A549 treated with RU486 at 1 μM for 4 hours (cell line): ENCODE measurements at places on chromosomes 16 and 17. TPM values are rescaled to one million over a fixed set of nuclear protein-coding genes. Genes with fewer than 3 reads are reported as not detected.

The VAT1L gene
- 0.03 TPM in 1 of 5 replicates, not detected in the others for total RNA-seq

The SENP3 gene
- total RNA-seq, result 93.8 to 107 TPM (median 95.9 TPM) in 5 replicates

The ABCA3 gene
- total RNA-seq, result 13.6 to 20.1 TPM (median 17.0 TPM) in 5 replicates

The FBXO39 gene
- total RNA-seq, result not detected in 5 replicates

The MFSD11 gene
- total RNA-seq, result 19.7 to 23.5 TPM (median 22.5 TPM) in 5 replicates

The NR1D1 gene
- total RNA-seq, result 9.3 to 12.8 TPM (median 11.5 TPM) in 5 replicates

The ALOX15 gene
- total RNA-seq, result 0.10 to 0.12 TPM in 2 of 5 replicates, not detected in the others

The EFCAB13 gene
- total RNA-seq, result 0.72 to 2.9 TPM (median 1.9 TPM) in 5 replicates

The TBC1D28 gene
- total RNA-seq, result not detected in 5 replicates

The TAOK1 gene
- total RNA-seq, result 8.2 to 23.9 TPM (median 22.7 TPM) in 5 replicates

The C16orf74 gene
- total RNA-seq, result 11.4 to 18.6 TPM (median 16.7 TPM) in 5 replicates

The TUBG1 gene
- total RNA-seq, result 139 to 156 TPM (median 151 TPM) in 5 replicates

The MYO15A gene
- 0.30 to 0.63 TPM (median 0.42 TPM) in 5 replicates for total RNA-seq

The DNAAF1 gene
- total RNA-seq, result 0.17 to 0.50 TPM (median 0.35 TPM) in 5 replicates

The DNAI2 gene
- total RNA-seq, result 0.09 TPM in 1 of 5 replicates, not detected in the others

The NPIPA3 gene
- 0.91 to 2.0 TPM (median 1.4 TPM) in 5 replicates for total RNA-seq

The TGFB1I1 gene
- total RNA-seq, result 36.6 to 57.9 TPM (median 44.1 TPM) in 5 replicates

The ZACN gene
- 0.07 to 0.51 TPM (median 0.27 TPM) in 5 replicates for total RNA-seq

The GALR2 gene
- 0.87 to 1.8 TPM (median 1.4 TPM) in 5 replicates for total RNA-seq

The RSKR gene
- total RNA-seq, result 2.2 to 4.9 TPM (median 4.2 TPM) in 5 replicates

The BCAR1 gene
- total RNA-seq, result 58.6 to 101 TPM (median 86.6 TPM) in 5 replicates

The ERCC4 gene
- total RNA-seq, result 3.4 to 8.7 TPM (median 6.5 TPM) in 5 replicates

The CAPNS2 gene
- total RNA-seq, result not detected in 5 replicates

The CACNB1 gene
- total RNA-seq, result 4.5 to 5.5 TPM (median 5.2 TPM) in 5 replicates

The C17orf107 gene
- 0.15 to 0.35 TPM (median 0.30 TPM) in 5 replicates for total RNA-seq

The RAC3 gene
- 24.7 to 40.1 TPM (median 34.9 TPM) in 5 replicates for total RNA-seq

The SHISA6 gene
- not detected in 5 replicates for total RNA-seq

The TNFRSF17 gene
- not detected in 5 replicates for total RNA-seq

The TBX2 gene
- 5.9 to 10.1 TPM (median 9.2 TPM) in 5 replicates for total RNA-seq

The CMC2 gene
- total RNA-seq, result 121 to 140 TPM (median 129 TPM) in 5 replicates

The NKD1 gene
- total RNA-seq, result 0.09 to 0.67 TPM (median 0.54 TPM) in 5 replicates

The CCL4 gene
- total RNA-seq, result not detected in 5 replicates

The TBC1D3C gene
- not detected in 5 replicates for total RNA-seq

The MMP2 gene
- total RNA-seq, result 6.6 to 14.2 TPM (median 9.3 TPM) in 5 replicates

The HOXB1 gene
- not detected in 5 replicates for total RNA-seq

The LGALS9C gene
- not detected in 5 replicates for total RNA-seq

The ZNF771 gene
- total RNA-seq, result 3.4 to 7.1 TPM (median 6.1 TPM) in 5 replicates

The ARL5C gene
- not detected in 5 replicates for total RNA-seq

The WSCD1 gene
- total RNA-seq, result 2.1 to 3.9 TPM (median 3.4 TPM) in 5 replicates

The PRAC1 gene
- total RNA-seq, result not detected in 5 replicates

The TERF2IP gene
- total RNA-seq, result 33.8 to 51.5 TPM (median 44.2 TPM) in 5 replicates

The MGAT5B gene
- 16.0 to 25.5 TPM (median 22.3 TPM) in 5 replicates for total RNA-seq
